ENCODE measurements at places on chromosomes 3 and 15.

DNA sequence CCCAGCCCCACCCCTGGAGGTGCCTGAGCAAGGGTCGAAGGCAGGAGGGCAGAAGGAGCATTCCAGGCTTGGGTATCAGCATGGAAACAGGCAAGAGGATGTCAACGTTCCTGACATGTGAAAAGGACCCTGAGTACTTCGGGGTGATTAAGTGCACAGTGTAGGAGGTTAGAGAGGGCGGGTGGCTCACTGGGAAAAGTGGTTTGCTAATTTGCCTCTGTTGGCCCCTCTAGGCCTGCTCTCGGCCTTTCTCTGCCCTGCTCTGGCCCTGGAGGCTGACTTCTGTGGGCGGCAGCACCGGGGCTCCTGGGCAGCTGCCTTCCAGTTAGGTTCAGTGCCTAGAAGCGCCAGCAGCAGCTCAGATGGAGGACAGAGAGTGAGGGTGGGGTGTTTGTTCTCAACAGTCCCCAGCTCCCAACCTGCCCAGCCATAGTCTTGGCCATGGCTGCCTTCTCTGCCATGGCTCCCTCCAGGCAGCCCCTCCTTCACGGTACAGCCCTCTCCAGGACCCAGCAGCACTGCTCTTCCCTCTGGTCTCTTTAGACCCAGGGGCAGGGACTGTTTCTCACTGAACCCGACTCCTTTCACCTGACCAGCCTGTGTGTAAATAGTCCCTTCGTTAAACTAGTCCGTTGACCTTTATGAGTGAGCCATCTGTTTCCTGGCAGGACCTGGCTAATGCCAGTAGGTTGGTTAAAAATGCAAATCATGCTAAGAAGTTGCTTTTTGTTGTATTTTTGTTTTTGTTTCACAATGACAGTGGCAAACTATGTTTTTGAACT is 107.1 kb upstream of the TPM1 start:
- no peak for DNase-seq

DNA sequence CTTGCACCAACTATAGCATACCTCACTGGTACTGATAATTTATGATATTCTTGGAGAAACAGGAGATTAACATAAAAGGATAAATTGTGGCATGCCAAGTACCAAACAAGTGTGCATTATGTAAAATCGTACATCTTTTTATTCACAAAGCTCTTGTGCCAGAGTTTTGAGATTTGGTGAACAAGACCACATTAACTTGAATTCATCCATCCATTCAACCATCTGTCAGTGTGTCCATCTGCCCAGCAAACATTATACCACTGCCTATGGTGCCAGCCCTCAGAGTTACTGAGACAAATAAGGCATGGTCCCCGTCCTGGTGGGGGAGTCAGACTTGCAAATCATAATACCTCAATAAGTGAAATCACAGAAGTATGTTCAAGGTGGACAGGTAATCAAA is 17.0 kb upstream of the NEO1 start:
- DNase-seq: no peak

DNA sequence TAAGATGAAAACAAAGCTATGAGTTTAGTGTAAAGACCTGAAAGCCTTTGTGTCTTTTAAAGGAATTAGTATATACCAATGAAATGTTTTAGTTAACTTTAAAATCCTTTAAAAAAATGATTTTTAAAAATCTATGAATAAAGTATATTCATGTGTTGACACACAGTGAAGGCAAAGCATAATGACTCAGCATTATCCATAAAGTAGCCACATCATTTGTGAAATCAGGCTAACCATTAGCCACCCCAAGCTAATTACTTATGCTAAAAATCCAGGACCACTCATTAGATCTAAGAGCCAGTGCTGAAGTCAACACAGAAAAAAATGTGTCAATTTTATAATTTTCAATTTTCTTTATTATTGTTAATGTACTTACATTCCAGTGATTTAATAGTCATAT is 310.2 kb downstream of the TBC1D5 start:
- DNase-seq: peak; percentile 27

- DNase-seq: peak; percentile 79
Observed at GRCh38 chr15:90845201-90845949, 23.0 kb upstream of the FURIN start.

DNA sequence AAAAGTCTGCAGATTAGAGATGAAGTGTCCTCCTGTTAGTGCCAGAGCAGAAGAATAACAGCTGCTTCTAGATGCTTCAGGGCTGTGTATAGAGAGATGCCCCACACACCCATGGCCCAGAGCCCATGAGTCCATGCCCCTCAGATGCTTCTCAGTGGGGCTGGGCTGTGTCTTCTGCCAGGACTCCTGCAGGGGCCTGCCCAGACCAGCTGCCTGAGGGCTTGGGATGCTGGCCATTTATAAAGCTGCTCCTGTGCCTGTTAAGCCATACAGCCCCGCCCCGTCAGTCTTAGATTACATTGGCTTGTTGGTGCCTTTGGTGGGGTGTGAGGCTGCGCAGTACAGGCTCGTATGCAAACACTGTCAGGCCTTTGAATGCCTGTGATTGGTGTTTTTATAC is 318.0 kb upstream of the CTDSPL start:
- no peak for DNase-seq

DNA sequence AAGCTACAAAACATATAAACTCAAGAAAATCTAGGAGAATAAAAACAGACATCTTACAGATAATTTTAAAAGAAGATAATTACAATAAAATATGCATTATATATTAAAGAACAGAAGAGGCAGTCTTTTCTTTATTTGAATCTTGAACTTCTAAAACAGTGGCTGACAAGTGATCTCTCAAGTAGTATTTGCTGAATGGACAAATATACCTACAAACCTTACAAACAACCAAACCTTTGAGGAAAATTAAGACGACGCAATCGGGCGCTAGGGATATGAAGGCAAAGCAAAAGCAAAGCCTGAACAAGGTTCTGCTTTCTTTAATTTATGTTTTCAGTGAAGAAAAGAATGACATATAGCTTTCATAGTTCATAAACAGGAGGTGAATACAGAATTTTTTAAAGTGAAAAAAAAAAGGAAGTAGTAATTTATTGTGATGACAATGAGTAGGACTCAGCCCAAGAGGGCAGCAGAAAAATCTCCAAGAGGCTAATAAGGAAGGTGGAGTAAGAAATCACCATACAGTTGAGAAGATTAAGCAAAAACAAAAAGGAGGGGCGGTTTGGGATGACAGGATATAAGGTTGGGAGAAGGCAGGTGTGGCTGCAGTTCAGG is 347.8 kb downstream of the TBC1D5 start:
- no peak for DNase-seq

- peak; percentile 58 for DNase-seq
Observed at GRCh38 chr3:65672871-65673815, 365.6 kb downstream of the MAGI1 start.

GRCh38 chr3:127740136-127740915 is 67.6 kb downstream of the ABTB1 start:
- no peak for DNase-seq

- DNase-seq: peak; percentile 97
Observed at GRCh38 chr3:171028779-171029232, 2.3 kb upstream of the SLC2A2 start.

DNA sequence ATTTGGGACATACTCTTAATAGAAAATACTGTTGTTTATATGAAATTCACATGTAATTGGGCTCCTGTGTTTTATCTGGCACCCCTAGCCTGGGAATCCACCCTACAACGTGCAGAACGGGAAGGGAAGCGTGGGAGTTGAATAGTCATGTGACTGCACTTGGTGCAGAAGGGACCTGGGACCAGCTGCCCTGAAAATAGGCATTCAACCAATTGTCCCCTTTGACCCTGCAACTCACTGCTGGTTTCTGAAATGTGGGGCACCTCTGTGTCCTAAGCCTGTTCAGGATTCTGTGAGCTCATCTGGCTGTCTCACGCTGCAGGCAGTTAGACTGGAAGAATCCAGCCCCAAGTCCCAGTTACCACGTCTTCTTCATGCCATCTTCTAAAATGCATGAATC is 79.7 kb downstream of the CACNA2D3 start:
- DNase-seq: no peak

DNA sequence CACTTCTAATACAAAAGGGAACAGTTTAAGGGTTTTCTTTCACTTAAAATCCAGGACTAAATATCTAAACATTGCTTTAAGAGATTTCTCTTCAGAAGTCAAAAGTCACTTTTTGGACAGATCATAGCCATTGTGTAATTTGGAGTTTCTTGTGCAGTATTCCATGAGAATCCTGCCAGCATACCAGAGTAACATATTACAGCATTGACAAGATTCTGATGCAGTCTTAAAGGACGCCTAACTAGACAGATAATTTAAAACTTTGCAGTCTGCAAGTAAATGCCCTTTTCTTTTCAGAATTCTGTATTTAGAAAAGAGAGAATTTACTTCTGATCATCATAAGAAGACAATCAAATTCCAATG is 17.5 kb upstream of the IGSF10 start:
- peak; percentile 47 for DNase-seq

DNA sequence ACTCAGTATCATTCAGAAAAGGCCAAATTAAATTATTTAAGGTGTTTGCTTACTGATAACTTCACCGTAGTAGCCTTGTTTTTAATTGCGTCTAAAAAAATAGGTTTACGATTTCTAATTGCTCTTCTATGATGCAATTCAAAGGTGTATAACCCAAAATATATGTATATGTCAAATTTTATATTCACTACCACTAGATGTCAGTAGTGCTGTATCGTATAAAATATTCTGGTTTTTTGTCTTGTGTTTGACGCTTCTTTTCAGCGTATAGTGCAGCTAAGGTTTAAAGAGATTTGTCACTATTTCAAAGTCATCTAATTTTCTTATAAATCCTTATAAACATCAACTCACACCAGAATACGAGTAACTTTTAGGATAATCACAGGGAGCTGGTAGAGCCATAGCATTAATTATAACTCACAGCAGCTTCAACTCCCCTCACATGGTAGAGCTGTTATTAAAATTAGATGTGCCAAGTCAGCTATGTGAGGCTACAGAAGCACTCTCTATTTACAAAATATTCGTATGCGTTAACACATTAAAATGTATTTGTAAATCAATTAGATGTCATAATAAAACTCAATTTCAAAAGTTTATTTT is 3.5 kb downstream of the PFN2 start:
- peak; percentile 81 for DNase-seq

GRCh38 chr3:54826251-54826691 is 101.6 kb downstream of the LRTM1 start:
- no peak for DNase-seq

DNA sequence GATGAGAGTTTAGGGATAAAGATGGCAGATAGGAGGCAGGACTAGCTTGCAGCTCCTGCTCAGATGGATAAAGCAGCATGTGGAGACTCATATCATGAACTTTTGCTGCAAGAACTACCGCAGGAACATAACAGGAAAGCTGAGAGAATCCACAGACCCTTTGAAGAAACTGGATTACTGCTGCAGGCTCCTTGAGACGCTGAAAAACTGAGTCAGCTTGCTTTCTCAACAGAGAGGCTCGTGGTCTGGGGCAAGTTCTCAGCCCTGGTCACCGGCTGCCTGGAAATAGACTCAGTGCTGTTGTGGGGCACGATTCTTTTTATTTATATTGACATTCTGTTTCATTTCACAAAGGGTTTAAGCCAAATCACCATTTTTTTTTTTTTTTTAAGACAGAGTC is 28.8 kb upstream of the TRIM59 start:
- DNase-seq: peak; percentile 68

DNA sequence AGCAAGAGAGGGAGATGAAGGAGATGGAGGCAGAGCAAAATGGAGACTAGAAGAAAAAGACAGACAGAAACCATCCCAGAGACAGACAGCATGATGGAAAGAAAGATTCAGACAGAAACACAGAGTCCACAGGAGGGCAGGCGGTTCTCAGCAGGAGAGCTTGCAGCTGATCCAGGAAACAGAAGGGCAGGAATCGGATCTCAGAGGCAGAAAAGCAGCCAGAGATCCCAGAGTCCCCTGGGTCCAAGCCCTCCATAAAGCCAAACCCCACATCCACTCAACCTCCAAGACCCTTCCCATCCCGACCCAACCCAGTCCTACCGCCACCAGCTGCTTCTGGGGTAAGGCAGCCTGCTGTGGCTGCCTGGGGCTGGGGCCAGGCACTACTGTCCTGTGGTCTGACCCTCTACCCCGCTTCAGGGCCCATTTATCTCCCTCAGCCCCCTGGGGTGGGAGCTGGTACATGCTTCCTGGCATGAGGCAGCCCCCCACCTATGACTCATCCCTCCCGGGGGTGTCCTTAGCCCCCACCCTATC is at the start of gene UCN2:
Gene UCN2, minus strand, starts transcription at position 400 of the 537 bp plus-strand sequence. CDS start 657 bp downstream, outside the sequence.
- peak; percentile 22 for DNase-seq

- DNase-seq: no peak
Observed at GRCh38 chr15:57296473-57297162, 79.7 kb upstream of the CGNL1 start.

DNA sequence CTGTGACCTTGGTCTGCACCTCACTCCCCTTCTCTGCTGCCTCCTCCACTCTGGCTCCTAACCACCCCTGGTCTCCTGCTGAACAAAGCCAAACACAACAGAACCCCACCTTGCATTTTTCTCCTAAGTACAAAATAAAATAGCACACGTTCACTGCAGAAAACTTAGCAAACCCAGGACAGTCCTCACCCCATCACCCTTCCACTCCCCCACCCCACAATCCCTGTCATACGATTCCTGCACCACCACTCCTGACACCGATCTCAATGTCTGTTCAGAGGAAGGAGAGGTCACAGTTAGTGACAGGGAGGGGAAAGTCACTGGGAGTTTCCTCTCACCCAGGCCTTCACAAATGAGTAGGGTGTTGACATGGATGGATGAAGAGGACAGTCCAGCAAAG is 4.2 kb downstream of the VPS33B start:
- DNase-seq: no peak

DNA sequence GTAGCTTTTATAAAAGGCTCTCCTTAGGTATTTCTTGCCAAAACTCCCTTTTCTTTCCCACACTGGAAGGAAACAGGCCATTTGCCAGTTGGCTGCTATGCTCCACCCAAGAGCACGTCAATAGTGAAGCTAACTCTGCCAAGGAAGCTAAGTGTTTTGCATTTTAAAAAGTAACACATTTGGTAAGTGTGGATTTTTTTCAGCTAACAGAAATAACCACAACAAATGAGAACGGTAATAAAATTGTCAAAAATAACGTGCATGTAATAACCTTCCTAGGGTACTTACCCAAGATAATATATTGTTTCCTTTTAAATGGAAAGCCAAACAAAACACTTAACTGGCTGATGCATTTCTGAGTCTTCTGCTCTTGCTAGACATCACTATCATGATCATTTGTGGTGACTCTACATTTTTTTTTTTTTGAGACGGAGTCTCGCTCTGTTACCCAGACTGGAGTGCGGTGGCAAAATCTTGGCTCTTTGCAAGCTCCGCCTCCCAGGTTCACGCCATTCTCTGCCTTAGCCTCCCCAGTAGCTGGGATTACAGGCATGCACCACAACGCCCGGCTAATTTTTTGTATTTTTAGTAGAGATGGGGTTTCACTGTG is 4.6 kb downstream of the DPP8 start:
- peak; percentile 96 for DNase-seq

DNA sequence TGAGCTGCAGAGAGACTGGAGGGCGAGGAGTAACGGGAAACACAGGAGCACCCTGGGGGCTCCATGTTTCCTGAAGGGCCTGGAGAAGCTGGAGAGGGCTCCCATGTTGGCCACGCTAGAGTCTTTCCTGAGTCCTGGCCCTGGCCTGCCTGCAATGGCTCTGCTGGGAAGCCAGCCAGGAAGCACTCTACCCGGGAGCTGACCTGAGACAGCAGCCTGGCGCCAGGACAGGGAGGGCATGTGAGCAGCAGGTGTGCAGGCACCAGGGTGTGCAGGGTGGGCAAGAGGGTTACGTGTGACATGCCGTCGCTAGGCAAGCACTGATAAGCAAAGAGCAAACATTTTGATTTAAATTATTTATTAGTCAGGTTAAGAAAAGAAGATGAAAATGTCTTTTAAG is 301.4 kb downstream of the OCA2 start:
- DNase-seq: no peak
